ENCODE measurements at places on chromosomes 3 and 15.

GRCh38 chr3:188673646-188674186 lies 498.1 kb upstream of the TPRG1 start:
- no peak for DNase-seq

DNA sequence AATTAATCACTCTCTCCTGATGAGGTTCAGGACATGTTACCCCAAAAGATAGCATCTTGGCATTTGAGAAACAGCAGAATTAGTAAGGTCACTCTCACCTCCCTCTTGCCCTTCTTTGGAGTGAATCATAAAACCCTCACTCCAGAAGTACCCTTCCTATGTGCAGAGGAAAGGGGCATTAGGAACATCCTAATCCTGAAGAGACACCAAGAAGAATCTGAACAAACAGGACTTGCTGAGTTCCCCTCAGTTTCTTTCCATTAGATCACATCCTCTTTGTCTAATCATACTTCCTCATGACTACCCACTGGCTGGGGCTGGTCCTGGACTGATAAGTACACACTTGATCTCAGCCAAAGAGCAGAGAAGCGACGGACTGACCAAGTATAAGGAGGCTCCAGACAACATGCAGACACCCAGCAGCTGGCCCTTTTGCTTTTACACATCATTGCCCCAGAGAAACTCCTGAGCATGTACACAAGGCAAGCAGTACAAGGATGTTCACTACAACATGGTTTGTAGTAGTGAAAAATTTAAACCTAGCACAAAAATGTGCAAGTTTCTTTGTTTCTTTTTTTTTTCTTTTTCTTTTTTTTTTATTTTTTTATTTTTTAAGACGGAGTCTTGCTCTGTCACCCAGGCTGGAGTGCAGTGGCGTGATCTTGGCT lies 15.0 kb upstream of the TM6SF1 start:
- DNase-seq: no peak

- no peak for DNase-seq
These were observed 1138.3 kb downstream of the ROBO1 start for GRCh38 chr3:78629544-78629943.

- peak; percentile 7 for DNase-seq
These were observed 111.4 kb downstream of the DLG1 start for GRCh38 chr3:197186887-197187588.

DNA sequence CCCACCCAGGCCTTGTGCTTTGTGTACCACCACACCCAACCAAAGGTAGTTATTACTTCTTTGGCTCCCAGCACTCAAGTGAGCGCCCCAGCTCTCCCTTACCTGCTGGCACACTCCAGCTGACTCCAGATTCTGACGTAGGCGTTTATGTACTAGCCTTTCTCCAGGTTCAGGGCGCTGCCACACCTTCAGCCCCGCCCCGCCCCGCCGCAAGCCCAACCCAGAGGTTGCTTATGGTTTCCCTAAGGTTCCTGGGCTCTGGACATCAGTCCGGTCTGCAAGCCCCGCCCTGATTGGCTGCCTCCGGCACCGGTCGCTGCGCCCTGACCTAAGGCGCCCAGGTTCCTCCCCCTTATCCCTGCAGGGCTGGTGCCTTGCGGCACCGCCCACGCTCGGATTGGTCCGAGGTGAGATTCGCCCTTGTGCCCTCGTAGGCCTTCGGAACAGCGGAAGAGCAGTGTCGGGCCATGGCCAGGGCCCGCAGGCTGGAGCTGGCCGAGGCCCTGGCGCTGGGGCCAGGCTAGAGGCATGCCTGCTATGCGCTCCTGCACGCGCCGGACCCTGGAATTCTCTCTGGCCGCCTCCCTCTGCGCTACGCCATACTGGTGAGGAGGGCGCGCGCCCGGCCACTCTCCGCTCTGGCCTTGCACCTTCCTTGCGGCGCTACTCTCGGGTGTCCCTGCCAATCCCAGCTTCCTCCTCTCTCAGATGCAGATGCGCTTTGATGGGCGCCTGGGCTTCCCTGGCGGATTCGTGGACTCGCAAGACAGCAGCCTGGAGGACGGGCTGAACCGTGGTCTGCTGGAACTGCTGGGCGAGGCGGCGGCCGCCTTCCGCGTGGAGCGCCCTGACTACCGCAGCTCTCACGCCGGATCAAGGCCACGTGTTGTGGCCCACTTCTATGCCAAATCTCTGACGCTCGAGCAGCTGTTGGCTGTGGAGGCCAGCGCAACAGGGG lies 19.8 kb upstream of the NUDT16 start:
- DNase-seq: no peak

DNA sequence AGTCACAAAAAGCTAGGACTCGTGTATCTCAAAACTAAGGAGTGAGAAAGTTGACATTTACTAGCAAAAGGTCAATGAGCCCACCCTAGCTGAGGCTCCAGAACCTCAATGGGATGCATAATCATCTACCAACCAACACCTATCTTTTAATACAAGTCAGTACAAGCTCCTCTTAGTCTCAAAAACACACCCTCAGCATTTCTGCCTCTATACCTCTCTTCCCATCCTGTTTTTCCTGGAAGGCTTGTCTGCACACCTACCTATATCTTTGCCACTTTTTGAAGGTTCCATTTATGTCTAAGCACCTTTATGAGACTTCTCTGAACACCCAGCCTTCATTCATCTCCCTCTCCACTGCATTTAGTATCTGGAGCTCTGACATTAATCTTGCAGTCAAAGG lies 10.0 kb downstream of the WWTR1 start:
- DNase-seq: no peak

- peak; percentile 81 for DNase-seq
These were observed 37.5 kb downstream of the EHD4 start for GRCh38 chr15:41934843-41935242.

GRCh38 chr3:36295296-36295695 lies 85.0 kb upstream of the STAC start:
- no peak for DNase-seq

DNA sequence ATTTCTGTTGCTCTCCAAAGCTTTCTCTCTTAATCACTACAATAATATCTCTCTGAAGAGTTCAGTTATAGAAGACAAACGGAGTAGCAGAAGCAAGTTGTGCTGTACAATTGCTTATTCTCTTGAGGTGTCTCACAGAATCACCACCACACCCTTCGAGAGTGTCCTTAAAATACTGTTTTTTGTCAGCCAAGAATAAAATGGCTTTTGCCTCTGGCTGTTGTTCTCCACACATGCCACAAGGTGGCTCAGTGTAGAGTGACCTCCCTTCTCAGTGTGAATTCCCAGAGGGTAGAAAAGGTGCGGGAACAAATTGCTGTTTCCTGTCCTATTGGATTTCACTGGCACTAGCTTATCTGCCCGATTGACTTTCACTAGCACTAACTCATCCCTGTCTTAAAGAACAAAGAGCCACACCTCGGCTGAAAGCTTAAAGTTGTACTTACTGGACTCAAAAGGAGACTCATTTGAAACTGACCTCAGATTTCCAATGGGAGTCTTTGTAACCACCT lies 134.2 kb upstream of the SATB1 start:
- no peak for DNase-seq

- DNase-seq: no peak
These were observed 68.8 kb upstream of the MEX3B start for GRCh38 chr15:82114660-82115059.

GRCh38 chr3:113274425-113275257 lies 63.3 kb downstream of the BOC start:
- DNase-seq: no peak

- no peak for DNase-seq
These were observed 17.2 kb upstream of the CCR4 start for GRCh38 chr3:32934150-32934742.

- DNase-seq: peak; percentile 75
These were observed at the start of gene CMTM6 for GRCh38 chr3:32502118-32502945. Gene CMTM6 (minus strand): TSS chr3:32502852. CDS start chr3:32502745, 107 bp downstream.

DNA sequence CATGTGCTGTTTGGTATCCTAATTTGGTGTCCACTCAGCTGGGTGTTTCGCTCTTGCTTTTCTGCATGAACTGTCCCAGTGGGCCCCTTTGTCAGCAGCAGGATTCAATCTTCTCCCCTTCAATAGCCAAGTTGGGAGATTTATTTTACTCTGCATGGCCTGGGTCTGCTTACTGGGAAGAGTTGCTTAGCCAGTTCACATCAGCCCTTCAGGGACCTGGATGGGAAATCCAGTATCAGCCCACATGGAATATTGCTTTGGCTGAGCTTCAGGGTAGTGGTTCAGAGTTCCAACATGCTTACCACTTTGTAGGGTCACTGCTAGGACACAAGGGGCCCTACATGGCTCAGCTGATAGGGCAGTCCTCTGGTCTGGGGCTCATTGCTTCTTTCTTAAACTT lies 93.0 kb upstream of the BOC start:
- DNase-seq: no peak

DNA sequence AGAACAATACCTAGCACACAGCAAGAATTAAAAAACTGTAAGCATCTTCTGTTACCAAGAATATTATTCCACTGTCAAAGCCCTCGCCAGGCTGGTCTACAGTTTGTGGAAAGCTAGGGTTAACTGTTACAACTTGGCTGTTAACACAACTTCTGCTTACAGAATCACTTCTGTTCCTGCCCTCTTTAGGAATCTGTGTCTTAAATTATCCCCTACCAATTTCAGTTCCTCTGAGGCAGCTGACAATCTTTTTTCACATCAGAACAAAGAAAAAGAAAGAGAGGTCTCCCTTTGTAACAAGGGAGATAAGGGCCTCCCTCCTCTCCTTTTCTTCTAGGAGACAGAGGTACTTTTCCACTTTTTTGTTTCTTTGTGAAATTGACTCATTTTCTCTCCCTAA lies 188.9 kb downstream of the FMN1 start:
- DNase-seq: no peak

GRCh38 chr15:70299931-70300869 lies 202.5 kb upstream of the TLE3 start:
- DNase-seq: peak; percentile 82

- DNase-seq: no peak
These were observed 419.5 kb downstream of the NAALADL2 start for GRCh38 chr3:175278680-175279079.

DNA sequence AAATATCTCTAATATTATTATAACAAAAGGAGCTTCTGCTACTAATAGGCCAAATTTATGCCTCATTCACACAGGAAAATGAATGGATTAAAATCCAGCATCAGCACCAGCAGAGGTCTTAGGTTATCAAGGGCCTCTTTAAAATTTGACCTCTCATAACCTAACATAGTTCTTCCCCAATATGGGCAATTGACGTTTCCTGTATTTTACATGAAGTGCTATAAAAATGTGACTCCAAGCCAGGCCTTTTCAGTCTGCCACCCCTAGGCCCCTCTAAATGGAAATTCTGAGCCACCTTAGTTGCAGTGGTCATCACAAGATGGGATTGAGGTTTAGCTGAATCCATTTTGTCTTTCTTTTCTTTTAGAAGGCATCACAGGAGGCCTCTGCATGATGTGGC lies 70.1 kb downstream of the CASR start:
- DNase-seq: no peak

- DNase-seq: no peak
These were observed 1.5 kb upstream of the CA12 start for GRCh38 chr15:63382966-63383710.

DNA sequence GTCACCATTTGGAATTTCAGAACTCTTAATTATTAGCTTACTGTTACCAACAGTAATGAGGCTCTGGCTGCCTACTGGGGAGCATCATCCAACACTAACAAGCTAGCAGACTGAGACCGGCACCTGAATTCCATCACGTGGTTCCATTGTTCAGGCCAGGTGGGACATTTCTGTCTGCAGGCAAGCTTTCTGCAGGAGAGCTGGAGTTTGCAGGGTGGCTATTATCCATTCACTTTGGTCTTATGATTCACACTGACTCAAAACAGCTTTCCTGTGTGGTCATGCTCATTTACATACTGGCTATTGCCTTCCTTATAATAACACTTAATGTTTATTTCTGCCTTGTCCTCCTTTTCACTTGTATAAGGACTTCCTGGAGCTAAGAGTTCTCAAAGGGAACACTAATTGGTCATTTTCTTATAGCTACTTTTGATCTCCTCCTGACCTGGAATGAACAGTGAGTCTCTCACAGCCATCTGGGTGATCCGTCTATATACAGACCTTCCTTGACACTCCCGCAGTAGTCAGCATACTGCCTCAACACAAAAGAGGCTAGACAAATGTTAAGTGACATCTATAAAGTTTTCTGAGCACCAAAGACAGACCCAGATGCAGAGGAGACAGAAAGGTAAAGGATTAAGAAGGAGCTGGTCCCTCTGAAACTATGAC lies 695.4 kb downstream of the FHIT start:
- DNase-seq: no peak

DNA sequence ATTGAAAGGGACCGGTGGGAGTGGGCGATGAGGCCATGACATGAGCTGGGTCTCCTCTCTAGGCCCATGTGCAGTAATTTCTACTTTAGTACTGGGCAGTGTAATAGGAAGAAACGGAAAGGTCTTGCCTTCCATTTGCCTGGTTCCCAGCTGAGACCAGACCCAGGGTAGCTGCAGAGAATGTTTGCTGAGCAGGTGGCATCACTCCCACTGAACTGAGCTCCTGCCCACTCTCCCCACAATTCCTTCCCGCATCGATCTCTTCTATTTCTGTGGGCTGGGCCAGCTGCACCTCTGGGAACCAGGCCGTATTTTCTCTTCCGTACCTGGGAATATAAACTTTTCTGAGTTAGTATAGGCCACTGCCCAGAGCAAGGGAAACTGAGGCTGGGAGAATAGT lies 15.8 kb downstream of the ESYT3 start:
- DNase-seq: no peak

DNA sequence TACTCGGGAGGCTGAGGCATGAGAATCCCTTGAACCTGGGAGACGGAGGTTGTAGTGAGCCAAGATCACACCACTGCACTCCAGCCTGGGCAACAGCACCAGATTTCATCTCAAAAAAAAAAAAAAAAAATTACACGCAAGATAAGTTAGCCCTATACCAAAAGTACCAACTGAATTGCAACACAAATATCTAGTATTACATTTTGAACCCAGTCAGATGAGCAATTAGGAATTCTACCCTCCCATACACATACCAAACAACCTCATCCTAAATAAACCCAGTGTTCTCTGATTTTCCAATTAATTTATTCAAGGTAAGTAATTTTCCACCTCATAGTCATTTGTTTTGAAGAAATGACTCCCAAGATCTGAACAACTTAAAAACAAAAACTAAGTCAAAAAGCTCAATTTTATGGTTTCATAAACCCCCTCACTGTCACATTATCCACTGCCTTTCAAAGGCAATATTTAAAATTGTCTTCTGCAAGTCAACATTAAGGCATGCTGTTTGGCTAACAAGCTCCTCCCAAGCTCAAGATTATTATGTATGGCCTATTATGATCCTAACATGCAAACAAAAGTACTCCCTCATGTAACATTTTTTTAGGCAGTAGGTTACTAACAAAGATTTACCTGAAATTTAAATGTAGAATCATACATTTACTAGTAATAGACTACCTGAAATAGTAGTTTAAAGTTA lies 4.5 kb downstream of the RAF1 start:
- DNase-seq: no peak
